Amniotic stem cell (primary cell): ENCODE measurements at places on chromosomes 13 and 19.
A peak's percentile ranks its signal among the peaks of the same experiment; 100 is the strongest.

DNA sequence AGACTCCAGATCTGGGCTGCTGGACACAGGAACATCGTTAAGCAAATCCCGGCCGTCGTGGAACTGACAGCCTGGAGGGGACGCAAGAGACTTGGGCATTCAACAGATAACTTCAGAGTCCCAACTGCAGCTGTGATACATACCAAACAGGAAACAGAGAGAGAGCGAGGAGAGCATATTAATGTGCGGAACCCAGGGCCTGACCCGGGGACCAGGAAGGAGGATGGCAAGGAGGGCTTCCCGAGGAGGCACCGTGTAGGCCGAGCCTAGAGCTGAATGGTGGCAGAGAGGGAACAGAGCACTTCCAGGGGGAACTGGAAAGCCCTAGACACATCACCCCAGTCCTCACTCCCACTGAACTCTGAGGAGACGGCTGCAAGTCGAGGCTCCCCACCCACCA, 68.1 kb downstream of the SIPA1L3 start:
- no peak for DNase-seq

DNA sequence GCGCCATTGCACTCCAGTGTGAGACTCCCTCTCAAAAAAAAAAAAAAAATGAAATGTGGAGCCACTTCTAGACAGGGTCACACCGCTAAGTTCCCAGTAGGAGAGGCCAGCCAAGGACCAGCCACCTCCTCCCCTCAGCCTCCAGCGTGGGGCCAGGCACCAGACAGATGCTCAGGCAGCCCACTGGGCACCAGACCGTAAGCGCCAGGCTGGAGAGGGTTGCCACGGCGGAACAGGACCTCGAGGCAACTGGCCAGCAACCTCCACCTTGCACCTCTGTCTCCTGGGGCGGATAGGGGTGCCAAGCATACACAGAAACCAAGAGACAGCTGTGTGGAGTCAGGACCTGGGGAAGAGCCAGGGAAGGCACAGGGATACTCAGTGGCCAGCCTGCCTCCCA, 3.7 kb downstream of the PEPD start:
- no peak for DNase-seq

- no peak for DNase-seq
Observed at GRCh38 chr13:112445411-112446271, 69.5 kb downstream of the SPACA7 start.

- peak; percentile 33 for DNase-seq
Observed at GRCh38 chr19:16185768-16186123, 536 bp downstream of the FAM32A start.

- peak; percentile 20 for DNase-seq
Observed at GRCh38 chr19:46081928-46082727, 41.3 kb upstream of the IGFL4 start.

DNA sequence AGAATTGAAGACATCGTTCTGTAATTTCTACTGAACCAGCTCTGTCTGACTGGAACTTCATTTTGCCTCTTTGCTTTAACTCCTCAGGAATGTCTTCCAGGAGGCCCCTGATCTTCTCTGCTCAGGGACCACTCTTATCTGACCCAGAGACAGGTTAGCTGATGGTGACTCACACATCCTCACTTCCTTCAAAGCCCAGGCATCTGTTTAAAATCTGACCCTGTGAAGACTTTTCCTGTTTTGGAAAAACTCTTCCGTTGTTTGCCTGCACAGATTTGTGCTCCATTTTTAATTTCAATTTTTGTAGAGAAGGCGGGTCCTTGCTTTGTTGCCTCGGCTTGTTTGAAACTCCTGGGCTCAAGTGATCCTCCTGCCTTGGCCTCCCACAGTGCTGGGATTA, 1.6 kb downstream of the ARL11 start:
- DNase-seq = no peak

DNA sequence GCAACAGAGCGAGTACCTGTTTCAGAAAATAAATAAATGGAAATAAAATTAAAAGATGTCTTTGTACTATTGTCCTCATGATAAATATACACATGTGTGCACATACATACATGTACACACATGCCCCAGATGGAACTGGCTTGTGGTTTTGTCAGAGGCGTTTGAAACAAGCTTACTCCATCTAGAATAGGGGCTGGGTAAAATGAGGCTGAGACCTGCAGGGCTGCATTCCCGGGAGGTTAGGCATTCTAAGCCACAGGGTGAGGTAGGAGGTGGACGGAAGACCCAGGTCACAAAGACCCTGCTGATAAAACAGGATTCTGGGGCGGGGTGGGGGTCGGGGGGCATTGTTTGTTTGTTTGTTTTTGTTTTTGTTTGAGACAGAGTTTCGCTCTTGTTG, 8.1 kb upstream of the SIN3B start:
- DNase-seq = no peak

- peak; percentile 57 for DNase-seq
Observed at GRCh38 chr13:111115965-111116521, 933 bp downstream of the ARHGEF7 start.

DNA sequence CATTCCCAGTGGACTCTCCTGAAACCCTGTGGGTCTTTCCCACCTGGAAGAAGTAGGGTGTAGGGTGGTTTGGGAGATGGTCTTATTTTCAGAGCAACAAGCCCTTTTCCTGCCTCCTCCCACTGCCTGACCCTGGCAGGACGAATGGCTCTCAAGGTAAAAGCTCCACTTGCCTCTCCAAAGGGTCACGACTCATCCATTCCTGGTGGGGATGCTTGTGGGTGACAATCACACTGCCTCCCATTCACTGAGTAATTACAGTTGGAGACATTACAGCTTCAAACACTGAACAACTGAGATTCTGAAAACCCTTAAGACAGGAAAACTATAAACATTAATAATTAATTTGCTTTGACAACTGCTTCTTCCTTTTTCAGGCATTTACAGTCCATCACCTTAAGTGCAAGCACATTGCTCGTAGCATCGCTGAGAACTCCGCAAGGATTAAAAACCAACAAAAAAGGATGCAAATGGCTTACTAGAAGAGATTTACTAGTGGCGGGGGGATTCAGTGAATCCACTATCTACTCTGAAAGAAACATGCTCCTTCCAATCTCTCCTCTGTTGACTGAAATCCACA, 199.6 kb upstream of the IRS2 start:
- no peak for DNase-seq

DNA sequence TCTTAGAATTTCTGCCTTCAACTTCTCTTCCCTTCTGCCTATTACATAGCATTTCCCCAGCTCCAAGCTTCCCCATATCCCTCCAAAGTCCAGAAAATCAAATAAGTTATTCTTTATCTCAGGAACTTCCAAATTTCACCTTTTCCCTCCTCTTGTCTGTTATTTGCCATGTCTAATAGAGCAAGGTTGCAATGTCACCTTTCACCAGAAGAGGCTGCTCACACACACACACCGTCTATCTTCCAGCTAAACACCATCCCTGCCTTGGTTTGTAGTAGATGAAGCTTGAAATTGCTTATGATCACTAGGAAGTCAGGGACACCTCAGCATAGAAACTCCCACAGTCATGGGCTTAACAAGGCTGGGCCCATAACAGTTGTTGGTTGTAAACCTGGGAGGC, 48.4 kb downstream of the ZNRF4 start:
- DNase-seq = no peak

- no peak for DNase-seq
Observed at GRCh38 chr19:42657556-42657955, 62.8 kb upstream of the CEACAM8 start.

DNA sequence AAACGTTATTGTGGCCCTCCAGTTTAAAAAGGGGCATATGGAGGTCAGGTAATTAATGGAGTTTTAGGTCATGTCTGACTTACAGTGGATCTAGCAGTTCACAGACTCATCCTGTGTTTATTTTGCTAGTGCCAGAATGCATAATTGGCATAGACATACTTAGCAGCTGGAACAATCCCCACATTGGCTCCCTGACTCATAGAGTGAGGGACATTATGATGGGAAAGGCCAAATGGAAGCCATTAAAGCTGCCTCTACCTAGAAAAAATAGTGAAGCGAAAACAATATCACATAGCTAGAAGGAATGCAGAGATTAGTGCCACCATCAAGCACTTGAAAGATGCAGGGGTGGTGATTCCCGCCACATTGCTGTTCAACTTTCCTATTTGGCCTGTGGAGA, 610.7 kb downstream of the SLITRK5 start:
- DNase-seq = no peak

DNA sequence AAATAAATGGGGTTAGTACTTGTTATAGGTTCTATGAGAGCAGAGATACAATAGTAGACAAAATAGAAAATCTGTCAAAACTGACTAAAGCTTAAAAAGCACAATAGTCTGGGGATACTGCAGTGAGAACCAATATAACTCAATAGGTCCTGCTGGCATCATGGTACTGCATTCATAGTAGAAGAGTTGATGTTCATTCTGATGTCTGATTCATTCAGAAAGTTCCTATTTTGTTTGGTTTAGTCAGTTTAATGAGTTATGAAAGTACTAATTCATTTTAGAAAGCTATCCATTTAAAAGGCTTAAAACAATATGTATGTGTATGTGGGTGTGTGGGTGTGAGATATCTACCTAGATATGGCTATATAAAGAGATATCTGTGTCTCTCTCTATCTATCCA, 152.8 kb downstream of the LHFPL6 start:
- DNase-seq = no peak

DNA sequence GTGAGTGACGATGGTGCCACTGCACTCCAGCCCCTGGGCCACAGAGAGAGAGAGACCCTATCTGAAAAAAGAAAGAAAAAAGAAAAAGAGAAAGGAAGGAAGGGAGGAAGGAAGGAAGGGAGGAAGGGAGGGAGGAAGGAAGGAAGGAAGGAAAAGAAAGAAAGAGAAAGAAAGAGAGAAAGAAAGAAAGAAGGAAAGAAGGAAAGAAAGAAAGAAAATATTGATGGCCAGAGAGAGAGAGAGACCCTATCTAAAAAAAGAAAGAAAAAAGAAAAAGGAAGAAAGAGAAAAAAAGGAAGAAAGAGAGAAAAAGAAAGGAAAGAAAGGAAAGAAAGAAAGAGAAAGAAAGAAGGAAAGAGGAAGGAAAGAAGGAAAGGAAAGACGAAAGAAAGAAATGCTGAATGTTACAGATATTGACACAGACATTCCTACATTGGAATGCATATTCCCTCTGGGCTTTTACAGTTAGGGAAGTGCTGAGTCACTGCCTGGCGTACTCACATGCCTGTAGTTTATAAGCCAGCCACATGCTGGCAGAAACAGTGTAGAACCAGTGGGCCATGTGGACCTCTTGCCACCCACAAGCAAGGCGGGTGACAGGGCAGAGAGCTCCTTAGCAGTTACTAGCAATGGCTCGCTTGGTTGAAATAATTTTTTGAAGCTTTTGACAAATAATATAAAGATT, 34.6 kb upstream of the SLC46A3 start:
- DNase-seq = peak; percentile 64

- no peak for DNase-seq
Observed at GRCh38 chr19:48591021-48591420, 15.5 kb upstream of the SPACA4 start.

DNA sequence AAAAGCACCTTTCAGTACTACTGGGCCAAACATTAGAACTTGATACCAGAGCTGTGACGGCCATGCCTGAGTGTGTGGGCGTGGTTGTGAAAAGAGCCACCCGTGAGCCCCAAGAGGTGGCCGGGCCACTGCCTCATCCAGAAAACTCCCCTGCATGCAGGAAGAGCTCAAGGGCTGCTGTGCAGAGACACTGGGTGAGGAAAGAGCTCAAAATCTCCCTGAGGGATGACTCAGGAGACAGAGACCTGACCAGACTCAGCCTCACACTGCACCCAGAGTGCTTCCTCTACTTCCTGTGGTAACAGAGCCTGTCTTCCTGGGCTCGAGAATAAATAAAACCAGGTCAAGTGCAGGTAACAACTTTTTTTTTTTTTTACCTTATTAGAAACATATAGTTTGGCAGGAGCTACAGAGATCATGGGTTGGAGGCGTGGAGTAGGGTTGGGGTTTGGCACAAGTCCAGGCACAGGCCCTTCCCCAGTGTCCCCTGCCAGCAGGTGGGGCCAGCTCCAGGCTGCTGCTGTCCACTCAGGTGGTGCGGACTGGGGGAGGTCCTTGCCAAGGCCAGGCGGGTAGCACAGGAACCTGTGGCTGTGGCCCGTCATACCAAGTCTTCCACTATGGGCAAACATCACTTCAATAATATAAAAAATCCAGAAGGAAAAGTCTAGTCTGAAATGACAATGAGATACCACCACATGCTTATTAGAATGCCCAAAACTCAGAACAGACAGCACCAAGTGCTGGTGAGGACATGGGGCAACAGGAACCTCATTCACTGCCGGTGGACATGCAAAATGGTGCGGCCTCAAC, 25.5 kb downstream of the ELL start:
- DNase-seq = no peak

- DNase-seq = no peak
Observed at GRCh38 chr13:29977476-29978120, 127.2 kb upstream of the UBL3 start.

DNA sequence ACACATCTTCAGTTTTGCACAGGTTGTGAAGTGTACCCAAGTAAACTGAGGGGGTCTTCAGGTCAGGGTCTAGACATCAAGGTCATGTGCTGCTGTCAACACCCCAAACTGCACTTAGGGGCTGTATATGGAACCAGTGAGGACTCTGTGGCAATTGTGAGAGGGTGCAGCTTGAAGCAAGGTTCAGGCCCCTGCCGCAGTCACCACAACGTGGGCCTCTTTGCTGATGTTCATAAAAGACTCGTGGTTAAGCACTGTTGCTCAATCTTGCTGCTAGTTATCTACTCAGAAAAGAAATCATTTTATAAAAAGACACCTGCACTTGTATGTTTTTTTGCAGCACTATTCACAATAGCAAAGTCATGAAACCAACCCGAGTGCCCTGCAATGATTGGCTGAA, 907.4 kb downstream of the UQCRFS1 start:
- DNase-seq = no peak

DNA sequence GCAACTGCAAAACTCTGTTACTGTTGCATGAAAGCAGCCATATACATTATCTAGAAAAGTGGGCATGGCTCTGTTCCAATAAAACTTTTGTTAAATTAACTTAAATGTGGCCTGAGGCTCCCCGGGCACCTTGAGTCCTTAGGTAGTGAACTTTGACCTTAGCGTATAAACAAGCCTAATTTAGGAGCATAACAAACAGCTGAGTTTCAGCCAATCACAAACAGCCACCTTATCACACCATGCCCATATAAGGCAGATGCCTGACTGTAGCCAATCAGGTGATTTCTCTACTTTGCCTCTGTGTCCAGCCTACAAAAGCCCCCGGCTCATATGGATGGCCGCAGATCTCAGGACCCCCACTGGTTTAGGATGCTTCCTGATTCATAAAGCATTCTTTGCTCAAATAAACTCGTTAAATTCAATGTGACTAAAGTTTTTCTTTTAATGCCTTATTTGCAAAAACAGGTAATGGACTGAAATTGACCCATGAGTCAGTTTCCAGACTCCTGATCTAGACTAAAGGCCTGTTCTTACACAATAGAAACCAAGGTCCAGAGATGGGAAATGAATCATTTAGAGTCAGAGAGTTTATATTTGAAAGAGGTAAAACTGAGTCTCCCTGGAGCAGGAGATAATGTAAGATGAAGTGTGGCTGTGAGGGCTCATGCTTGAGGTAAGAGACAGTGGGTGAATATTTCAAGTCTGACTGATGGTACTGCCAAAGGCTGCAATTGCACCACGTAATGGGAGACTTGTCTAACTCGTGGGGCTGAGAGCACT, 130.2 kb downstream of the FGF9 start:
- DNase-seq = no peak
